ENCODE measurements at places on chromosomes 5 and 9.

DNA sequence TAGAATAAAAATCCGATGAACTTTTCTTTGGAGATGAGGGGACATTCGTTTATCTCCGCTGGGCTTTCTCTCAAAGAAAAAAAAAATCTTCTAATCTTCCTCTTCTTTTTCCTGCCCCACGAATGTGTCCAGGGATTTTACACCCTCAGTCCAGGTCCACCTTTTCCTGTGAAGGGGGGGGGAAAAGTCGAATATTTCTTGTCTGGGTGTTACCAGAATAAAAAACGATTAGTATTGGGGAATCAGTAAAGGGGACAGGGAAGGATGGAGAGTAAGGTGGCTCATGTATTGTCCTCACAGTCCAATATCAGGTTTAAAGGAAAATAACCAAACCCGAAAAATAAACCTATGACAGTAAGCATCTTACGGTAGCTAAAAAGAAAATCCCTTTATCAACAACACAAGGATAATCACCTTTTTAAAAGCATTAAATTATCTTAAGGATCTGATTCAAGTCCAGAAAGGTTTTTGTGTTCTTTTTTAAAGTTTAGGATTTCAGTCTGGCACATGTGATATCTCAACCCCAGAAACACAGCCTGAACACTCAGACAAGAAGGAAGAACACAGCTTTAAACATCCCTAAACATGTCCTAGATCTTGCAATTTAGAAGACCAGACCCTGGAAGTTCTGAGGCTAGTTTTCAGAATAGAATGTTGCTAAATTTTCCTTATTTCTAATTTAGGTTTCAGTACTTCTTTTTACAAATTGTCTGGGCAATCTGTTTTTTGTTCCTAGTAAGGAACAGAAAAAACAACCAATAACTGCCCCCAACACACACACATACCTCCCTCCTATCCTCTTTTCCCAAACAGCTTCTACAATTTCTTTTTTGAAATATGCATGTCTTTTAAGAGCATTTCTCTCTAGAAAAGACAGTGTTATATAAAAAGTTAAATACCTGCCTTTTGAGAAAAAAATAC is 1.2 kb downstream of the ZNF608 start:
- no peak for DNase-seq

DNA sequence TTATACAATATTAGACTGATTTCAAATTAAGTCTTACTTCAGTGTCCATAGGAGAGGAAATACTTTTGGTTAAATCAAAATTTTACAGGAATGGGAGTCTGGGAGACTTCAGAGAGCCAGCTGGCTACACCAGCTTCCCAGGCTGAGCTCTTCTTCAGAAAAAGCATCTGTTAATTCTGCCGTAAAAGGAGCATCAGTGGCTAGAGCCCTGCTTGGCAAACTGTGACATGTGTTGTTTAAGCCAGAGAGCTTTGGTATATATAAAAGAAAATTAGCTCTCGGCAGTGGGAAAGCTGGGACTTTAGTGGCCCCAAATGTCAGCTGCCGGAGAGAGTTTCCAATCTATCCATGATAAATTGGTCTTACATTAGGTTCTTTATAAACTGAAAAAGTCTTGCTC is 378.8 kb upstream of the TUSC1 start:
- no peak for DNase-seq

- DNase-seq: no peak
Observed at GRCh38 chr9:16619402-16619801, 251.1 kb downstream of the BNC2 start.

DNA sequence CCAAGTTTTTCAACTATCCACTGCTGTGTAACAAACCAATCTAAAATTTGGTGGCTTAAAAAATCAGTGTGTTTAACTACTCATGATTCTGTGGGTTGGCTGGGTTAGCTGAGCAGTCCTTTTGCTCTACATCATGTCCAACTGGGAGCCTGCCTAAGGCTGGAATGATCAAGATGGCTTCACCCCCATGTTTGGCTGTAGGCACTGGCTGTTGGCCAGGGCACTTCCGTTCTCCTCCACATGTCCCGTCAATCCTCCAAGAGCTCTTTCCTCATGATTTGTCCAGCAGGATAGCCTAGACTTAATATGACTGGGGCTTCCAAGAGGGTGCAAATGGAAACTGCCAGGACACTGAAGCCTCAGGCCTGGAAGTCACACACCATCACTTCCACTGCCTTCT is 17.0 kb upstream of the TSSK1B start:
- no peak for DNase-seq

DNA sequence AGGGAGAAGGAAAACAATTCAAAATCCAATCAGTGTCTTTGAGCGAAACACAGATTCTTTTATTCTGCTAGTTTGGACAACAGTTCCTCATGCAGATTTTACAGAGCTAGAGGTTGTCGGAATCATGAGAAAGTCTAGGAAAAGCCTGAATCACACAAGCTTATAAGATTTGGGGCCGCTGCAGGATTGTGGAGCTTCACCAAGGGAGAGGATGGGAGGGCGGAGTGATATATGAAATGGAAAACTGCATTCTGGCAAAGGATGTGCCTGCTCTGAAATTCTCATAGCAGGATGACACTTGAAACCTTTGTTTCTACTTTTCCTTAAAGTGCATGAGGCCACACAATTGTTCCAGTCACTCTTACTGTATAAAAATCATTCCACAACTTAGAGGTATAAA is 134.3 kb downstream of the OR2K2 start:
- no peak for DNase-seq

- DNase-seq: no peak
Observed at GRCh38 chr5:136143312-136143711, 10.7 kb downstream of the SMAD5 start.

- no peak for DNase-seq
Observed at GRCh38 chr5:94407023-94407422, 211.4 kb downstream of the KIAA0825 start.

DNA sequence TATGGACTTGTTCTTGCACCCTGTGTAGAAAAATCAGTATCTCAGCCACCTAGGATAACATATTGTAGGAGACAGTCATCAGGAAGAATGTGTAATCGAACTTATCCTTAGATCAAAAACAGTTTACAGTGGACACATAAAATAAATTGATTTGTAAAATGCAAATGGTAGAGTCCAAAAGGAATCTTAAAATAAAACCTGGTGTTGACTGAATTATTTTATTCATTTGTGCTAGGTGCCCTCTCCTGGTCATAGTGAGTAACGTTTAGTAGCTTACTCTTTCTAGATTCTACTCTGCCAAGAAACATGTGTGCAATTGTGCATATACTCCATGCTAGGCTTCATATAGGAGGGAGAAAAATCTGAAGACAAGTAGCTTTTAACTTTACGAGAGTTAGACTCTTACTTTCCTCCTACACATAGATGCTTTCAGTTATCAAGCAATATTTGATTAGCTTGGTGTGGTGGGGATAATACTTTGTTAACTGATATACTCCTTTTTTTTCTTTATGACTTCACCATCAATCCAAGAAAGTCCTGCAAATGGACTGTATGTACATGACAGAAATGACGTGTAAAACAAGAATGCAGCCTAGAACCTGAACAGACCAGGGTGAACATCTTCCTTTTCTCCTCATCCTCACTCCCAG is 23.7 kb upstream of the LOX start:
- no peak for DNase-seq

- no peak for DNase-seq
Observed at GRCh38 chr5:58184910-58185309, 275.0 kb downstream of the PLK2 start.

- no peak for DNase-seq
Observed at GRCh38 chr9:88198341-88198807, 60.1 kb upstream of the SPATA31C2 start.

DNA sequence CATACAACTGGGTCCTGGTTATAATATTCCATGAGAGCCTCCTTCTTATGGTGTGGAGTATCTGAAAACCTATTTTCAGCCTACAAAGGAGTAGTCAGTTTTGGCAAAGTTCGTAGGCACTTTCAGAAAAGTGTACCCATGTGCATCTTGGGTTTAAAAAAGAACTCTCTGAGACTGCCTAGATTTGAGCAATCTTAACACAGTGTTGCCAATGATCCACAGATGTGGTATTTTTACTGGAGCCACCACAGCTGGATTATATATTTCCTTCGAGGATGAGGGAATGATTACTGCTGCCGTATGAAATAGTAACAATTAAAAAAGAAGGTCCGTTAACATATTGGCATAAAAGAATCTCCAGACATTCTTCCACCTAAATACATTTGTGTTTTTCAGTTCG is 1.1 kb downstream of the PALM2AKAP2 start:
- no peak for DNase-seq

- DNase-seq: no peak
Observed at GRCh38 chr9:29945012-29945411, 2371.7 kb upstream of the C9orf72 start.

DNA sequence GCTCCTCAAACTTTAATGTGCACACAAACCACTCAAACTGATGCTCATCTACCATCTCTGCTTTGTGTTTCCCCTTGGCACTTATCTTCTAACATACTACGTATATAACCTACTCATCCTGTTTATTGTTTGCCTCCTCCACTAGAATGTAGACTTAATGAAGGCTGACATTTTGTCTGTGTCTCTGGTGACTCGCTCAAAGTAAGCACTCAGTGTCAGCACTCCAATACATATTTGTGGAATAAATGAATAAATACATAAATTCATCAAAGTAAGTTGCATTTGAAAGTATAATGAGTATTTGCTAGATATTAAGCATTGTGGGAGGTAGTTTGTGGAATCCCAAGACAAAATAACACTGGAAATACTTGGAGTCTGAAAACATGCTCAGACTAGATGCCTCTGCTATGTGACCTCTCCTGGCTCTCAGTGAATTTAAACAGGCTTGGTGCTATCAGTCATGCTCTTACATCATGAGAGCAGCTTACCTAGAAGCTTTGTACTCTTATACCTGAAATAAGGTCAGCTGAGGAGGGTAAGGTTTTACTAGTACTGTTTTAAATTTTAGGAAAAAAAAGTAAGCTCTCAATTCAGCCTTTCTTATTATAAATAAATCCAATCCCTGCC is 37.0 kb upstream of the RANBP6 start:
- no peak for DNase-seq

- no peak for DNase-seq
Observed at GRCh38 chr5:157160001-157160400, 6.1 kb downstream of the GARIN3 start.

DNA sequence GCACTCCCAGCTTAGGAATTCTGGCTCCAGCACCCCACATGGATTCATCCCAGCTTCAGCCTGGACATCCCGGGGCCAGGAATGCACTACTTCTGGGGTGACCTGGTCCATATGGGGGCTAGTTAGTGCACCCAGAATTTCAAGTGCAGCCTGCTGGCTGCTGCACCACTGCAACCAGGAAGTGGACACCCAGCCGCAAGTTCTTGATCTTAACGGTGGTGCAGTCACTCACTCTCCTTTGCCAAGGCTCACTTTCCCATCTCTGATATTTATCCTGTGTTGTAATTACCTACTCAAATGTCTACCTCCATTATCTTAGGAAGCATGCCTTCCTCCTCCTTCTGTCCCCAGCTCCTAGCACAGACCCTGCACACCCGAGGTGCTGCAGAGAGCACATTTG is 26.2 kb upstream of the RAB14 start:
- DNase-seq: no peak

GRCh38 chr5:128156521-128156920 is 73.0 kb downstream of the SLC12A2 start:
- DNase-seq: no peak

- no peak for DNase-seq
Observed at GRCh38 chr9:69945671-69946141, 97.9 kb upstream of the MAMDC2 start.

- DNase-seq: no peak
Observed at GRCh38 chr9:132001567-132001966, 78.1 kb downstream of the MED27 start.

GRCh38 chr9:132806306-132806705 is 71.8 kb downstream of the AK8 start:
- DNase-seq: no peak

DNA sequence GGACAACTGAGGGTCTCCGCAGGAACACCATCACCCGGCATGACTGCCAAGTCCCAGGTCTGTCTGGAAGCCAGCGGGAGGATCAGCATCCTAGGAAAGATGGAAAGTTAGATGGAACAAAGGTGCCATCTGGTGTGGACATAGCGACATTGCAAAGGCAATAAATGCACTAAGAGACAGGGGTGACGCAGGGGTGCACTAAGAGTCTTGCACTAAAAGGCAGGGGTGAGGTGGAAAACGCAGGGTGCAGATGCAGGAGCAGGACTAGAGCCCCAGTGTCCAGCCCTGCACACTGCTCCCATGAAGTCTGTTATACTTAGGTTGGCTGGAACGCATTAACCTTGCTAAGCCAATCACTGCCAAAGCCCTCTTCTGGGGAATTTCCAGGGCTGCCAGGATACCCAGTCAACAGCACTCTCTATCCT is 15.5 kb downstream of the ATOX1 start:
- DNase-seq: no peak

DNA sequence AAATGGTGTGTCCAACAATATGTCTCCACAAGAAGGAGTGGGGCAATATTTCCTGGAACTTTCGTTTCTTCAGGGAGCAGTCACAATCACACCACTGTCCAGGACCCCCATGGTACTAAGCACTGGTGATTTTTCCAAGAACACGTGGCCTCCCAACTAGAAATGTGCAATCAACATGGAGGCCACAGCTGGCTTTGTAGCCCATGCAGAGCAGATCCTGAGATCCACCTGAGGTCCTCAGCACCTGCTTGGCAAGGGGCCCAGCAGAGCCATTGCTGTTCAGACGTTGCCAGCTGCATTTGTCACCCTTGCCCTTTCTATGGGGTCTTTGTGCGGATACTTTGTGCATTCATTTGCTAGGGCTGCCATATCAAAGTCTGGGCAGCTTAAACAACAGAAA is 334.5 kb upstream of the IRX4 start:
- no peak for DNase-seq

DNA sequence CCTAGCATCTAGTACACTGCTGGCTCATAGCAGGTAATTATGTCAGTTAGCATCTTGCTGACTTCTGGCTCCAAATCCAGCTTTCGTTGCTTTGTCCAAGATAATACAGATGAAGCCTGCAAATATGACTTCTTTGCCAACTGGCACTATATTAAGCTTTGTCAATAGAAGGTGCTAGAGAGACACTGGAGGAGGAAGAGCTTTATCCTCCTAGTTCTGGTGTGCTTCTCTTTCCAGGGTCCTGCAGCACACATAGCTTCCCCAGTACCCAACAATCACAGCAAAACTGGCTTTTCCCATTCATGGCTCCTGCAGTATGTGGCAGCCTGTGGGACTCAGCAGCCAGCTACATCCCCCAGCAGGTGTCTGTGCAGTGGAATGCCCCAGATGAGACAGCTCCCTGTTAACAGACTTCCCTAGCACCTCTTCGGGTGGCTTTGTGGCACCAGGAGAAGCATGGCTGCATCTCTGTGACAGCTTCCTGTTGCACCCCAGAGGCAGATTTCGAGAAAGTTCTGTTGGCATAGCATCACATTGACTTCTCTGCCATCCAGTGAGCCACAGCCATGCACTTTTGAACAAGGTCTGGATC is 147.8 kb downstream of the OXCT1 start:
- no peak for DNase-seq

DNA sequence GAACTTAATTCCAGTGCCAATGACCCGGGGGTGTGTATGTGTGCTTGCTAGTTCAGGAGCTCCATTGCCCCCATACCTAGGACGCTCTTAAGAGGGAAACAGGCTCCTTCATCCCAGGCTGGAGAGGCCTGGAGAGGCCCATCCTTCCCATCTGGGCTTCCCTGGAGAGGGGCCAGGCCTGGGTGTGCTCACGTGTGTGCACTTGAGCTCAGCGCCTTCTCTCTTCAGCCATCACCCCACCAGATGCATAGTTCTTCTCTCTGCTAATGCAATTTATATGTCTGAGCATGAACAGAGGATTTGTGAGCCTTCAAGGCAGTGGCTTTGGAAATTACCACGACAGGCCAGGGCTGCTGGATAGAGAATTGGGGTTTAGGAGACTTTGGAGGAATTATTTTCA is 48.6 kb upstream of the SHB start:
- no peak for DNase-seq
